DMS53 (cell line): ENCODE measurements at places on chromosomes 3 and 15.

- no peak for DNase-seq
Observed at GRCh38 chr3:112007633-112008032, 8.9 kb downstream of the TAGLN3 start.

GRCh38 chr3:105647047-105647446, 221.8 kb downstream of the CBLB start:
- DNase-seq, result peak; percentile 70

GRCh38 chr3:113717818-113718217, 21.4 kb upstream of the USF3 start:
- no peak for DNase-seq

DNA sequence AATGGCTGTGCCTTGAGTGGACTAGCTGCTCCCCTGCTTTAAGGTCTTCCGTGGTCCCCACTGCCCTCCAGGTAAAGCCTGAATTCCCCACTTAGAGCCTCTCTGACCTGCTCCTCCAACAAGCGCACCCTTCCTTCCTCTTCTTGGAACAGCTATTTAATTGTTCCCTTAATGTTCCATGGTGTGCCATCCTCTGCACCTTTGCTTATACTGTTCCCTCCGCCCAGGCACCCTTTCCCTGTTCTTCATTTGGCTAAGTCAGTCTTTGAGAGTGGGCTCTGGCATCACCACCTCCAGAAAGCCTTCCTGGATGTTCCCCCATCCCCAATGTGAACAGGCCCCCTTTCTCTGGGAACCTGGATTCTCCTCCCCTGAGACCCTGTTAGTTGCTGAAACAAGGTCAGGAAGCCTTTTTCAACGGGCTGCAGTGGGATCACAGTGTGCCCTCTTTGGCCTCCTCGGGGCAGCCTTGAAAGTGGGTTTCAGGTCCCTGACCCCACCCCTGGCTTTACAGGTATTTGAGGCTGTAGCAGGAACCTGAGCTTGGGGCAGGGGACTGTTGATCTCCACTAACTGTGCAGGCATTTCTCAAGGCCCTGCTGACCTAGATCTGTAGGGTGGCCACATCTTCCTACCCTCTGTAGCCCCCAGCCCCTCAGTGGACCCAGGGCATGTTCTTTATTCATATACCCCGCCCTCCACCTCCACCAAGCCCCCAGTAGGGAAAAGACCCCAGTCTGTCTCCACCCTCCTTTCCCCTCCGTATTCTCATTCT, 5.0 kb downstream of the ISLR start:
- DNase-seq, result no peak

DNA sequence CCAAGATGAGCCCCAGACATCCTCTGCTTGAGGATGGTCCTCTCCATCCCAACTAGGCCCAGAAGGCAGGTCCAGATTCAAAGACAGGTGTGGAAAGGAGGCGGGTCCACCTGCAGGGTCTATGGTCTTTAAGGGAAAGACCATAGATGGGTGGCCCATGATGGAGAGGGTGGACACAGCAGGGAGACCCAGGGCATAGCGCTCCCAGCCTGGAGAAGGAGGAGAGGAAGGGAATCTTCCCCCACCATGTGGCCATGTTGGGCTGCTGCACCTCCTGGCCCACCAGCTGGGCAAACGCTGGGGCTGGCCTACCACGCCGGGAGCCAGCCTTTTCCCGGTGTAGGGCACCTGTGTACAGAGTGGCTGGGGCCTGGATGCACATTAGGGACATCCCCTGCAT, 265.2 kb upstream of the TLE3 start:
- peak; percentile 85 for DNase-seq

GRCh38 chr15:74781431-74782258, at the start of gene CSK:
CSK (plus strand) TSS chr15:74782080; CDS start chr15:74798298, 16,218 bp downstream.
- peak; percentile 80 for DNase-seq

- DNase-seq, result peak; percentile 29
Observed at GRCh38 chr3:194894538-194894937, 208.9 kb downstream of the FAM43A start.

GRCh38 chr3:102224171-102224570, 210.6 kb upstream of the ZPLD1 start:
- peak; percentile 57 for DNase-seq

- no peak for DNase-seq
Observed at GRCh38 chr3:59469948-59470723, 420.3 kb upstream of the CFAP20DC start.

- DNase-seq, result no peak
Observed at GRCh38 chr3:113285226-113285625, 73.9 kb downstream of the BOC start.

GRCh38 chr3:16884084-16884747, 539 bp upstream of the PLCL2 start:
- DNase-seq, result peak; percentile 31

- DNase-seq, result no peak
Observed at GRCh38 chr3:148233403-148233802, 464.3 kb upstream of the AGTR1 start.

DNA sequence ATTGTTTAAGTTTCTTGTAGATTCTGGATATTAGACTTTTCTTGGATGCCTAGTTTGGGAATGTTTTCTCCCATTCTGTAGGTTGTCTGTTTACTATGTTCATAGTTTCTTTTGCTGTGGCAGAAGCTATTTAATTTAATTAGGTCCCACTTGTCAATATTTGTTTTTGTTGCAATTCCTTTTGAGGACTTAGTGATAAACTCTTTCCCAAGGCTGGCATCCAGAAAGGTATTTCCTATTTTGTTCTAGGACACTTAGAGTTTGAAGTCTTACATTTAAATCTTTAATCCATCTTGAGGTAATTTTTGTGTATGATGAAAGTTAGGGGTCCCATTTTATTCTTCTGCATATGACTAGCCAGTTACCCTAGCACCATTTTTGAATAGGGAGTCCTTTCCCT, 54.9 kb downstream of the MME start:
- DNase-seq, result no peak

GRCh38 chr3:24591661-24592555, 97.3 kb upstream of the THRB start:
- DNase-seq, result peak; percentile 23

- no peak for DNase-seq
Observed at GRCh38 chr3:174247687-174248152, 611.4 kb upstream of the NAALADL2 start.

DNA sequence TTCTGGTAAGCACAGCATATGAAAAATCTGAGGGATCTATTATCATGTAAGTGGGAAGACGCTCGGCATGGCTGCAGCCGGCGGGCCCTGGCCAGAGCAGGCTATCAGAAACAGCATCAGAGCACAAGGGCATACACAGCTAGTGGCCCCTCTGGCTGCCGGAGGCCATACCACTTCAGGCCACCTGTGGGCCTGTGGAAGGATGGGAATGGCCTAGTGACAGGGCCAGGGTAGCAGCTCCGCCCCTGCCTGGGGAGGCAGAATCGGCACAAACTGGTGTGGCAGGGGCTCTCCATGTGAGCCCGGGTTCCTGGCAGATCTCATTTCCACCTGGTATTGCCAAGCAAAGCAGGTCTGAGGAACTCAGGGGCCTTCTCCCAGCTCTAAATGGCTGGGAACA, 46.4 kb downstream of the SH3BP5 start:
- no peak for DNase-seq

GRCh38 chr15:99956022-99956775, 223.0 kb upstream of the LYSMD4 start:
- no peak for DNase-seq
